Stimulated activated CD8-positive, alpha-beta memory T cell treated with anti-CD3 and anti-CD28 coated beads, Interleukin-4, amount 100 ng/mL, for 1 hour (primary cell): ENCODE measurements at places on chromosomes 1 and 21.

DNA sequence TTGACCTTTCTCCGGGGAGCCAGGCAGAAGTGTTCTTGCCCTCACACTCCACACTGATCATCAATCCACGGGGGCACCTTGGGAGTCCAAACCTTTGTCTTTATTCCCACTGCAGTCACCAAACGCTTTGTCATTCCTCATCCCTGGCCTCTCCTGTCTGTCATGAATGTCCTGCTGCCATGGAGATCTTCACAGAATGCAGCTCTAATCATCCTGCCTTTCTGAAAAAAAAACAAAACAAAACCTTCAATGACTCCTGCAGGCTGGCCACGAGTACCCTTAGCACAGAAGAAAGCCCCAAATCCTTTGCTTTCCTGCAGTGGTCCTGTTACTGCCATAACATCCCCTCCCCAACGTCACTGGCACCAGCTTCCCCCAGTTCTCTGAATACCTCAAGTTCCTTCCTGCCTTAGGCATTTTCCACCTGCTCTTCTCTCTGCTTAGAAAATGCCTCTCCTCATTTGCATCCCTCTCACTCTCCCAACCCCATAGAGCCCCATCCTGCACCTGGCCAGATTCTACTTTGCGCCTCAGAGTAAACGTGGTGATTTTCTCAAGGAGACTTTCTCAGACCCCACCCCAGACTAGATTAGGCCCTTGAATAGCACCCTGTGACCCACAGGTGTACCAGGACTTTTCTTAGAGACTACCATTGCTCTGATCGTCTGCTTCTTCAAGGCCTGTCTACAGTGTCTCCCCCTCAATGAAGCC lies 131.2 kb downstream of the AK5 start:
- no peak for DNase-seq

DNA sequence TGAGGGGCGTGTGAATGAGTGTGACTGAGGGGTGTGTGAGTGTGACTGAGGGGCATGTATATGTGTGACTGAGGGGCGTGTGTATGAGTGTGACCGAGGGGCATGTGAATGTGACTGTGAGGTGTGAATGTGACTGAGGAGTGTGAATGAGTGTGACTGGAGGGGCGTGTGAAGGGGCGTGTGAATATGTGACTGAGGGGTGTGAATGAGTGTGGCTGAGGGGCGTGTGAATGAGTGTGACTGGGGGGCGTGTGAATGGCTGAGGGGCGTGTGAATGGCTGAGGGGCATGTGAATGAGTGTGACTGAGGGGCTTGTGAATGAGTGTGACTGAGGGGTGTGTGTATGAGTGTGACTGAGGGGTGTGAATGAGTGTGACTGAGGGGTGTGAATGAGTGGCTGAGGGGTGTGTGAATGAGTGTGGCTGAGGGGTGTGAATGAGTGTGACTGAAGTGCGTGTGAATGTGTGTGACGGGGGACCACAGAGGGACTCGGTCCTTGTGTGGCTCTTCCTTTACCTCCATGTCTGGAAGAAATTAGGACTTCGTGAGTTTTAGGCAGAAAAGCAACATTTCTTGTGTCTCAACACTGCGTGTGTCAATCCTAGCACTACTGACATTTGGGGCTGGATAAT lies 105.8 kb downstream of the GLIS1 start:
- no peak for DNase-seq

- DNase-seq, result no peak
Observed at GRCh38 chr1:47568763-47569162, 130.9 kb downstream of the FOXD2 start.

DNA sequence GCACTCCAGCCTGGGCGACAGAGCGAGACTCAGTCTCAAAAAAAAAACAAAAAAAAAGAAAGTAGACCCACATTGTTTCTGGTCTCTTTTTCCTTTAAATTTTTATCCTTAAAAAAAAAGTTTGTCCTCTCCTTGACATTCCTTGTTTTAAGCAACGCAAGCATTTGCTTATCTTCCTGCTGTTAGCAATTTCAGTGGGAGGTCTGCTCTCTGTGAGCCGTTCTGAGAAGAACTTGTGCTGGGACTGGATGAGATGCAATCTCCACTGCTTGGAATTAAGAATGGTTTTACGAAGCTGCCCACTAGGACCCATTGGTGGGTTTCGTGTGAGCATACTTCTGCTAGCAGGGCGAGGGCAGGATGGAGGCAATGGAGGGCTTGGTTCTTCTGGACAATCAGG lies 225.1 kb upstream of the TMEM51 start:
- no peak for DNase-seq

DNA sequence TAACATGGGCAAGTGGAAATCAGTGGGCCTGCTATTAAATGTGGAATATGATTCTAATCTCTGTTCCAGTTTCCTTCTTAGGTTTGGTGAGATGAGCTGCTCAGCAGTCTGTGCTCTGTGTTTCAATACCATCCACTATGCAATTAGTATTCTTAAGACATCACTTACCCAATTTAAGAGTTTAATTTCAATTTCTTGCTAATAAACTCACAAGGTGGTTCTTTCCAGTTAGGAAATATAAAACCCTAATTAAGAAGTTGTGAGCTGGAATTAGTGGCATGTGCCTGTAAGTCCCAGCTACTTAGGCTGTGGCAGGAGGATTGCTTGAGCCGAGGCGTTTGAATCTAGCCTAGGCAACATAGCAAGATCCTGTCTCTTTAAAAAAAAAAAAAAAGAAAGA lies 51.7 kb downstream of the MPZL1 start:
- no peak for DNase-seq

- no peak for DNase-seq
Observed at GRCh38 chr1:232302376-232303221, 327.3 kb downstream of the SIPA1L2 start.

DNA sequence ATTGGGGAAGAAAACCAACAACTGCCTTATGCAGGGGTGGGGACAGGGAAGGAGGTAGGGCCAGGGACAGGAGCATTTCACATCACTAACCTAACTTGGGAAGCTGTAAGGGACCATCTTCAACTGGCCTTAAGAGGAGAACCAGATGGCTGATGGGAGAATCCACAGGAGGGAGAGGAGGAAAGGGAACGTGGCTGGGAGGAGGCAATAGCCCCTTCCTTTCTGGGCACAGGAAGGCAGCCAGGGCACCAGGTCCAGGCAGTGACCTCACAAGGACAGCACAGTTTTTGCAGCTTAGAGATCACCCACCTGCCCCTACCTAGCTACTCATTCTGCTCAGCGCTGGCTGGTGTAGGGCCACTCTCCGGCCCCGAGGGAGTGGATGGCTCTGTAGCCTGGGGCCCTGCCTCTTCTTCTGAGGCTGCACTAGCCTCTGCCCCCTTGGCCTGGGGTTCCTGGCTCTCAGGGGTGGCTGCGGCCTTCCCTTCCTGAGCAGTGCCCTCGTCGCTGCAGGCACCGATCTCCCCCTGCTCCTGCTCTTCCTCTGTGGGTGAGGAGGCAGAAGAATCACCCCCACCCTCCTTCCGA lies 1.7 kb downstream of the MARCKSL1 start:
- DNase-seq, result no peak

DNA sequence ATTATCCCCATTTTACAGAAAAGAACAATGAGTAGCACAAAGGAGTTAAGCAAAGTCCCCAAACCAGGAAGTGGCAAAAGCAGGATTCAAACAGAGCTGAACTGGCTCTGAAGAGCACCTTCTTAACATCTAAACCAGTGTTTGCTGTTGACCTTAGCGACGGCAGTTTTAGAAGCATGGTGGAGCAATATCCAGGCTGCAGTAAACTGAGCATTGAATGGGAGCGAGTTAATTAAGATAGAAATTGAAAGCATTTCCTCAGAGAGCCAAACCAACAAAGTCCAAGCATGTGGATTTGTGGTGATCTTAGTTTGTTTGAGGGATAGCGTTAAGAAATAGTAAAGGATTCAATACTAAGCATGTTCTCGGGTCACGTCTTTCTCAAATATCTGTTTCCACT lies 13.4 kb upstream of the ZNF281 start:
- DNase-seq, result no peak
